ENCODE measurements at places on chromosomes 16 and 17.

GRCh38 chr16:66851166-66851964, 7.2 kb downstream of the CA7 start:
- no peak for DNase-seq

DNA sequence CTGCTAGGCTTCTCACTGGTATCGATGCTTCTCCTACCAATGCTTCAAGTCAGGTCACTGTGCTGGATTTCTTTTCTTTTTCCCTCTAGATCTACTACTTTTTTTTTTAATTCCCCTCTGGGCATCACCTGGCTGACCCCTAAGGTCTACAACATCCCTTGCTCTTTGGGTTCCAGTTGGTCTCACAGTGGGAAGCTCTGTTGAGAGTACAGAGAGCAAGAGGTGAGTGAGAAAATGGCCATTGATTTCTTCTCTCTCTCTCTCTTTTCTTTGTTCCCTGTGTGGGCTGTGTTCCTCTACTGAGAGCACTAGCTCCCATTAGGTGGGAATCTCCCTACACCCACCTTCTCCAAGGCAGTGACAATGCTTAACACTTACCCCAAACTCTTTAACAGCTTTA, 413.4 kb downstream of the KCNJ2 start:
- DNase-seq: no peak

DNA sequence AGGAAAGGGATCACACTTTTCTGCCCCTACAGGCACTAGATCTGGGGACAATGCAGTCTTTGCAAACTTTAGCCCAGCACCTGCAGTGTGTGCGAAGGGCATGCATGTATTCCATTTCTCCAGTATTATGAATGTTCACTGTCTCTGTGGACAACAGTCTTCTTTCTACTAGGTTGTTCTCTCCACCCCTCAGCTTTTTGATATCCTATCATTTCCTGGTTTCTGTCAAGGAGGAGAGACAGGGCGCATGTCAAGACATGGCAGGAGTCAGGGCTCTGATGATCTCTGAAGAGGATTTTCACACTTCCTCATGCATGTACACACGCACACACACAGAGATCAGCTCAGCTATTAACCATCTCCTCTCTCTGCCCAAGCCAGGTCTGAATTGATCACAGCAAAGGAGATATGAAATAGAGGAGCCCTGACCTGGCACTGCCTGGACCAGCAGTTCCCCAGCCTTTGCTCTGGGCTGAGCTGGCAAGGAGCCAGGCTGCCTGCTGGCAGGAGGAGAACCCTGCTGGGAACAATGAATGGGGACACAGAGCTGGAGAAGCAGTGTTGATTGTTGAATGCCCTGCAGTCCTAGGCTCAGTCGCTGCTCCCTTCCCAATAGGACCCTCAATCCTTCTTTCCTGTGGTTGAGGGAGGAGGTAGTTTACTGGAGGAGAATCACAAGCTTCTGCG, 2.6 kb downstream of the GPR179 start:
- no peak for DNase-seq

DNA sequence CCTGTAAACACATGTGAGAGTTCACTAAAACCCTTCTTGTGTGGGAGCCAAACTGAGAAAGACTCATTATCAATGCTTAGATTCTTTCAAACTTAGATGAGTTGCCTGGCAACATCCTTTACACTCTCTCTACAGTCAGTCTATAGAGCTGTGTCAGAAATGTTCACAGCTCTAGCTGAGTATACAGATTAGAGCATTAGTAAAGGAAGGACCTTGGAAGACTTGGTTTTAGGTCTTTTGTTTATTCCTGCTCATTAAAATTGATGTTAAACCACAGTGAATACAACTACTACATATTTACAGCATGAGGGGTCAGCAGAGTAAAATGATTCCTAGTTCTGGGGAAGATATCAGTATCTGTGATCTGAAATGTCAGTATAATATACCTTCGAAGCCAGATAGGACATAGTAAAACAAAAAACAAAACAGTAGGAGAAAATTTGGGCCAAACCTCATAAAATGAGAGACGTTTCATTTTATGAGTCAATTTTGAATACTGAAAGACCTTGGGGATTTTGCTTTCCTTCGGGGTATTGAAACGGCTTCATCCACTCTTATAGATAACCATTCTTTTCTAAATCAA, 186.0 kb downstream of the TANC2 start:
- DNase-seq: no peak

- no peak for DNase-seq
Measured at GRCh38 chr16:6308176-6308575, 1024.5 kb upstream of the RBFOX1 start.

- no peak for DNase-seq
Measured at GRCh38 chr16:11610121-11610505, 23.4 kb upstream of the LITAF start.

DNA sequence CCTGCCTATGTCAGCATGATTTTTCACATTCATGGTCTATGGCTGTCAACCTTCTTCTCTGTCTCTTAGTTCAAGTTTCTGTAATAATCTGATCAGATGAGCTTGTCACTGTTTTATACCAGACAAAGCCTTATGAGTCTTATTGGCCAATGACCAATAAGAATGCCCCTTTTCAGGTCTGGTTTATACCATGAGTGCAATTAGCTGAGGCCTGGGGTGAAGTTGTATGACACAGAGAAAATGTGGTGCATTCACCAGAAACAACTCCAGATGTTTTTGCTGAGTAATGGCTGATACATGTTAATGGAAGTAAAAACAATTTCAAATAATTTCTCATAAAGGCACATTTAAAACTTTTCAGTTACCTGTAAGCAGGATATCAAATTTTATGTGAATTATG, 218.6 kb upstream of the CDH8 start:
- no peak for DNase-seq

DNA sequence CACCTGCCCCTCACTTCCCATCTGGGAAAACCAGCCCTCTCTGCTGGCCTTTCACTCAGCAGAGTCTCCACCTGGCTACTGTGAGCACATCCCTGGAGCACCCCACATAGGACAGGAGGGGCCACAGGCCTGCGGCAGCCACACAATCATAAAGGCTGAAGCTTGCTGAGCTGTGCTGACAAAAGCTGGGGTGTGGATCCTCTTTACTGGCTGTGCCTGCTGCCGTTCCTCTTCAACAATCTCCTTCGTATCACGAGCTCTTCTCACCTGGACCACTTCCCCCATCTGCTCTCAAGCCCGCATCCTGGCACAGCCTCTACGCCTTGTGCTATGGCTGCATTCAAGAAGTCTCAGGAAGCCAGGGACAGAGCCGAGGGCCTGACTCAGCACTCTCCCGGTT, 86.1 kb downstream of the ZNF778 start:
- no peak for DNase-seq

- DNase-seq: no peak
Measured at GRCh38 chr17:66635386-66636045, 199.4 kb upstream of the CACNG5 start.

All from activated T-cell treated with anti-CD3 and anti-CD28 coated beads, Interleukin-2, amount 50 U/mL, for 4 hours (primary cell).